ENCODE measurements at places on chromosomes 13 and 19. TPM values are rescaled to one million over a fixed set of nuclear protein-coding genes. Genes with fewer than 3 reads are reported as not detected.

Gene GATAD2A
- 97.3 TPM for total RNA-seq

Gene SLC8A2
- not detected for total RNA-seq

Gene NDUFA13
- 170 TPM for total RNA-seq

Gene NALCN
- total RNA-seq = not detected

Gene ZNF69
- 2.1 TPM for total RNA-seq

Gene KL
- total RNA-seq = not detected

Gene CYP2S1
- not detected for total RNA-seq

Gene PSG7
- total RNA-seq = not detected

Gene KIR3DL1
- total RNA-seq = not detected

- DNase-seq = no peak
Measured at GRCh38 chr13:40586886-40587565, 79.4 kb downstream of the FOXO1 start.

- DNase-seq = no peak
Measured at GRCh38 chr19:33758541-33759013, 38.1 kb upstream of the KCTD15 start.

GRCh38 chr19:49758292-49758691, 4.8 kb downstream of the TSKS start:
- no peak for DNase-seq

DNA sequence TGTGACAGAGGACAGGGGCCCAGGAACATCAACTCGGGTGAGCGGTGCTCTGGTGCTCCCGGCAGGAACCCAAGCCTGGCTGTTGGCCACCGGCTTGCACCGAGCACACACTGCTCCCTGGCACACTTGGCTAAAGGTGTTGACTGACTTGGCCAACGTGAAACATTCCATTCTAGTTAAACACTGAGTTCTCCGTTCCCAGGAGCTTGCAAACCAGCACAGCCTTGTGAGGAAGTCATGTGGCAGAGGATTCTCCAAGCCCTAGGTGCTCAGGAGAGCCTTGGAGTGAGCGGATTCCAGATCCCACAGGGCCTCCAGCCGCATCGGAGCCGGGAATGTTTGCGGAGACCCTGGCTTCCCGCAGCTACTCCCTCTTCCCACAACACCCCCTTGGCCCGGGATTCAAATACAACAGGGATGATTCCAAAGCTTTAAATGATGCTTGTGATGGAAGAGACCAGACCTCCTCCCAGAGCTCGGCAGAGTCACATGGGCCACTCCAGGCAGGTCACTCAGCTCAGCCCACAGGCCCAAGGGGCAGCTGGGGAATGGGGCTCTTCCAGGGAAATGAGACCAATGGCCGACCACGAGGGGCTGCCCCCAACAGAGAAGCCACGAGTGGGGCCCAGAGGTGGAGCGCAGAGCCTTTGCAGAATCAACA, 2.9 kb downstream of the C13orf46 start:
- DNase-seq = no peak

- no peak for DNase-seq
Measured at GRCh38 chr19:55014714-55015113, 23.4 kb downstream of the GP6 start.

DNA sequence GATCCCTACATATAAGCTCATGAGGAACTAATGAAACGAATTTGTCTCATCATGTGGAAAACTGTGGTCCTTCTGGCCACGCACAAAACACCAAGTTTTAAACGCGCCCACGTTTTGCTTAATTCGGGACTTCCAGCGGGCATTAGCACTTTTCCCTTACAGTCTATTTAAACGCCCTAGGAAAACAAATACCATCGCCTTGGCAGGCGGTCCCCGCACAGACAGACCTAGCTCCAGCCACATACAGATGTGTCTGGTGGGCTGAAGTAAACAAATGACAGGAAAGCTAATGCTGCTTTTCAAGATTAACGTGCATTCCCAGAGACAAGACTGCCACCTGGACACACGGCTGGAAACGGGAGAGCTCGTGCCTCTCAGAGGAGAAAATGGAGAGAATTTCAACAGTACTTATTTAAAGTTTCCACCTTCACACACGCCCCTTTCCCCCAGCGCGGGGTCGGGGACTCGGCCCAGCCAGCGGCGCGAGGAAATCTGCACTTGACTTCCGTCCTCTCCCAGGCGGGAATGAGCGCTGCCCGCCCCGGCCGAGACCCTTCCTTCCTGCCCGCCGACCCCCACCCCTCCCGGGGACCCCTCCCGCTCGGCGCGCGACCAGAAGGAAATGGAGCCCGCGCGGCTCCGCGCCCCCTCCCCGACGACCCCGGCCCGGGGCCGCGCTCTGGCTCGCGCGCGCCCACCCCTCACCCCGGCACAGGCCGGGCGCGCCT, 931 bp downstream of the USP12 start:
- DNase-seq = peak; percentile 64

- peak; percentile 82 for DNase-seq
Measured at GRCh38 chr19:49937750-49938381, 8.6 kb upstream of the NUP62 start.

GRCh38 chr19:50321831-50322230, 7.3 kb downstream of the KCNC3 start:
- no peak for DNase-seq

DNA sequence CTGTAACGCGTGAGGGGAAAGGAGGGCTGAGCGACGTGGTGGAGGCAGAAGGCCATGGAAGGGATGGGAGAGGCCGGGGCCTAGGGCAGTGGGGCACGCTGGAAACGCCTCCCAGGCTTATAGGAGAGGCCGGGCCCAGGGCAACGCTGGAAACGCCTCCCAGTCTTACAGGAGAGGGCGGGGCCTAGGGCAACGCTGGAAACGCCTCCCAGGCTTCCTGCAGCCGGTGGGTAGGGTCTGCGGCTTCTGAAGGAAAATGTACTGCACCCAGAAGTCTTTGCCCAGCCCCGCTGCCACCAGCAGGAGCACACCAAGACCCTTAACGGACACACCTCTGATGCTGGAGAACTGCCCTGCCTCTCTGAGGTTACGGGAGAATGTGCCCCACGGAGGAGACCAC, 9.1 kb downstream of the CACTIN start:
- DNase-seq = no peak

GRCh38 chr19:16266586-16266942, 58.1 kb upstream of the KLF2 start:
- no peak for DNase-seq

GRCh38 chr13:76622315-76623040, 263.7 kb downstream of the KCTD12 start:
- no peak for DNase-seq

GRCh38 chr13:28753208-28753892, 34.6 kb upstream of the SLC46A3 start:
- DNase-seq = no peak

- DNase-seq = no peak
Measured at GRCh38 chr19:39805104-39805503, 26.4 kb downstream of the LEUTX start.

GRCh38 chr13:105825071-105825470, 710.4 kb downstream of the EFNB2 start:
- no peak for DNase-seq

DNA sequence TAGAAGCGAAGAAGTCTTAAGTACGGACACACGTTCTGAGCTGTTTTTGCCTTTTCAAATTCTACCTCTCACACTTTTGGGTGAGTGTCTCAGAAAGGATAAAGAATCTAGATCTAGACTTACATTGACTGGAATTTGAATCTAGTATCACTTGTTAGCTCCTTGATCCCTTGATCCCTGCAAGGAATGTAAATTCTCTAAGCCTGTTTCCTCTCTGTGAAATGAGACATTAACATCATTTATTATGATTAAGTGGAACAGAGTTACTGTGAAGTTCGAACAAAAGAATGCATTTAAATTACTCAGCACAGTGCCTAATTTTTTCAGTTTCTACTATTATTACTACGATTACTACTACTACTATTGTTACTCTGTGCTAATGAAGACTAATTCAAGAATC, 86.6 kb upstream of the POSTN start:
- no peak for DNase-seq
